ENCODE measurements at places on chromosomes 16 and 17. TPM values are rescaled to one million over a fixed set of nuclear protein-coding genes. Genes with fewer than 3 reads are reported as not detected.

The ACE gene
- total RNA-seq = 4.3 TPM

The PTGES3L gene
- total RNA-seq = 49.4 TPM

The RUNDC3A gene
- total RNA-seq = 0.85 TPM

The KRTAP1-5 gene
- total RNA-seq = not detected

The SHBG gene
- total RNA-seq = 0.85 TPM

The EIF3C gene
- 532 TPM for total RNA-seq

The MGAT5B gene
- 0.21 TPM for total RNA-seq

The CRHR1 gene
- total RNA-seq = not detected

Measured in left cardiac atrium (tissue), 4 donors.